EH (cell line): ENCODE measurements at places on chromosomes 2 and 18.

- peak; percentile 47 for DNase-seq
Measured at GRCh38 chr18:24413148-24413547, 13.3 kb upstream of the IMPACT start.

- no peak for DNase-seq
Measured at GRCh38 chr2:210768329-210768910, 212.0 kb downstream of the CPS1 start.

DNA sequence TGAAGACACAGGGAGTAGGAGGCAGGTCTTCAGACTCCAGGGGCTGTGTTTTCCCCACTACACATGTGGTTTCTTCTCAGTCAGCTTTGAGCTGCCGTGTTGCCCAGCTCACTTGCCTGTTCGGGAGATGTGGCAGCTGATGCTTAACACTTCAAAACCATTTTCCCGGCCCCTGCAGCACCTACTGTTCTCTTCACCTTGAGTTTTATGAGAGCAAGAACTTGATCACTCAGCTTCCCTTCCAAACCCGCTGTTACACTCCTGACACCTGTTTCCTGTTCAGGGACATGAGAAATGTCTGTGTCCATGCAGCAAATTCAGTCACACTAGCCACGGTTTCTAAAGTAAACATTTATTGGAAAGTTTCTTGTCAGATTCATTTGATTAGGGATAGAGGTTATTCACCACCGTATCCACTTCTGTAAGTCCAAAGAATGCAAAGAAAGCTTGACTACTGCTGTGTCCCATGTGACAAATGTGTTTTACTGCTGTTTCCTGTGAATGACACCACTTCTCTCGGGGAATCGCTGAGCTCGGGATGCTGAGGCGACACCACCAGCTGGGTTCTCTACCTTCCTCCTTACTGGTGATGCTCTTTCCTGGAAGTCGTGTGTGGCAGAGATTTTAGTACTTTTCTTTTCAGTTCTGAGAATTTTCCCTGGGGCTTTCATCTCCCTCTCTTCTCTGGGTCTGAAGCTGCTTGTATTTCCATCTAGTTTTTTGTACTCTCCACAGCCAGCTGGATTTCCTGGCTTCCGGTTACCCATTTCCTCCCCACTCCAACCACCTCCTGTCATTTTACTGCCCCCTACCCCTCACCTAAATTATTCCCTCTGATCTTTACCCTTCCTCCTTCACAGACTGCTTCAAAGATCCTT, 91.7 kb downstream of the KLF7 start:
- peak; percentile 47 for DNase-seq

- DNase-seq = peak; percentile 73
Measured at GRCh38 chr2:173122936-173123335, 47.3 kb downstream of the MAP3K20 start.

- DNase-seq = no peak
Measured at GRCh38 chr2:100248044-100248330, 74.3 kb downstream of the LONRF2 start.

GRCh38 chr2:100611079-100612029, 48.6 kb downstream of the PDCL3 start:
- no peak for DNase-seq

- DNase-seq = no peak
Measured at GRCh38 chr2:72983500-72984161, 66.3 kb downstream of the EMX1 start.

DNA sequence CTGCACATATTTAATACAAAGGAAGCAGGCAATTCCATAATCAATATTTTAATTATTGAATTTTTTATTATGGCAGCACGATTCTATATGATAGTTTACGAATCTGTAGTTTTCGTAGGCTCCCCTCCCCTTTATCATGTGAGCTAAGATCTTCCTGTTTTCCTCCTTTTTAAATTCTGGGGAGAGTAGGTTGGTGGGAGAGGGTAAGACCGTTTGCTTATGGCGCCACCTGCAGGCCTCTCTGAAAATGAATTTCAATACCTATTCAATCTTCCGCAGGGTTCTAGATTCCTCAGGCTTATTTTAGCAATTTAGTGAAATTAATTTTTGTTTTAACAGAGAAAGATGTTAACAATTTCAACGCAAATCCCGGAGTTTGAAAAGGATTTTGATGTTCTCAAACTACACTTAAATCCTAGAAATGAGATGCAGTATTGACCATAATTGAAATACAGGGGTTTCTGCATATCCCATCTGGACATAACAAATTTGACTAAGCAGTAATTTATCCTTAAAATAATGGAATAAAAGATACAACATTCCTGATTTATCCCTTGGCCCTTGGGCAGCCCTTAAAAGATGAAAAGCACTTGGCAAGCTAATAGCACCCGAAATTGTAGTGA, 12.8 kb upstream of the GBX2 start:
- peak; percentile 78 for DNase-seq

DNA sequence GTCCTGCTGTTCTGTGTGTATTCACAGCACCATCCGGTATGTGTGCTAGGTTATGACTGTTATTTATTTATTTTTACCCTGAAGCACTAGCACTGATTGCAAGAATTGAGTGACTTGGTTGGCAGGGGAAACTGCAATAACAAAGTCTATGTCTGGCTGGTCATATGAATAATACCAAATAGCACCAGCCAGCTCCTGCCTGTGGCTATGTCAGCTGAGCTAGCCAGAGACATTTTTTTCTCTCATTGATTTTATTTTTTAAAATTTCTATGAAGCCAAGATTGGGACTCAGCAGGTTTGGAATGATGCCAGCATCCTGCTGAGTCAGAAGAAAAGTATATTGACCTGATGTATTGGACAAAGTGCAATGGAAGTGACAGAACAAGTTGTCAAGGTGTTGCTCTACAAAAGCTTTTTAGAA, 188.5 kb upstream of the CDH2 start:
- DNase-seq = peak; percentile 13

GRCh38 chr2:241218131-241219029, 29.9 kb downstream of the ANO7 start:
- DNase-seq = peak; percentile 59

GRCh38 chr2:128273469-128274081, 45.1 kb downstream of the HS6ST1 start:
- DNase-seq = no peak

DNA sequence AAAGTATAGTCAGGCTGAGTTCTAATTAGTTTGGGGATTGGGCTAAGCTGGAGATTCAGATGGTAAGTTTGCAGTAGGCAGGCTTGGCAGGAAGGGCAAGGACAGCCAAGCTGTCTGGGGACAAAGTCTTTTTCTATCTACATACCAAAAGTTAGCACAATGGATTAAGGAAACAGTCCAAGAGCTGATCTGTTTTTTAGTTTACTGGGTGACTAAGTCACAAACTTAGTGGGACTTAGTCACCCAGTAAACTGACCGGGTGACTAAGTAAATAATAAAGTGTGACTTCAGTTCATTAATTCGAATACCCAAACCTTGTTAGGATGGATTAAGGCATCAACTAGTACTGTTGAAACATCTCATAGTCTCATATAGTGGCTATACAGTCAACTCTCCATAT, 1386.0 kb upstream of the CELF4 start:
- no peak for DNase-seq

GRCh38 chr2:45114221-45114955, 105.1 kb upstream of the SIX2 start:
- DNase-seq = no peak

DNA sequence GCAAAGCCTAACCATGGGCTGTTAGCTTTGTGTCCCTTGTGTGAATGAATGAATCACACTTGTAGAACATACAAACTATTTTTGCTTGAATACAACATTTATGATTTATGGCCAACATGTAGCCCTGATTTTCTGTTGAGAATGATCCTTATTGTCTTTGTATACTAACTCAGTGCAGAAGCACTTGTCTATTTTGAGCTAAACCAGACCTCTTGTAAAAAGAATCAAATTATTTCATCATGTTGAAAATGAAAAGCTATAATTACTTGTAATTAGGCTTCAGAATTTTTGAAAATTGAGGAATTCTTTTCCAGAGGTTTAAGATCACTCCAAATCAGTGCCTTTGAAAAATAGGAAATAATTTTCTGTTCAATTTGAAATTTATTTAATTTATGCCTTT, 85.9 kb downstream of the ZNF407 start:
- DNase-seq = no peak

DNA sequence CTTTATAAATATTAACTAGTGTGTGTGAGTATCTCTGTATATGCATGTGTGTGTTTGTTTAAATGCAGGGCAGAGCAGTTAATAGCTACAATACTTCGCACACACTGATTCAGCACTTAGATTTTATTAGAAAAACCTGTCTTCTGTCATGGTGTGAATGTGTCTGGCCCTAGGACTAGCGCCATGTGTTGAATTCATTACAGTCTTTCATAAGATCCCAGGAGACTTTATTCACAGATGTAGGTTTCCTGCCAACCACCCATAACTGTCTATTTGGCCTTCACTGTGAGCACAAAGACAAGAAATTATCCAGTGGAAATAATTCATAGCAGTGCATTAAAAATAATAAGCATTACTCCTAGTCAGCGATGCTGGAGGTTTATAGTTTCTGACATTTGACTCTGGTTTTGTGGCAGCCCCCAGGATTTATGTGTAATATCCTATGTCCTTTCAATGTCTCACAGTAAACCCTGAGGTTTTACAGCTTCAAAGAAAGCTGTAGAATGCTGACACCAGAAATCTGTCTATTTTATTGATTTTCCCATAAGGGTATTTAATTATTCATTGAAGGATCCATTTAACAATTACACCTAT, 93.9 kb downstream of the ZNF804A start:
- DNase-seq = no peak

DNA sequence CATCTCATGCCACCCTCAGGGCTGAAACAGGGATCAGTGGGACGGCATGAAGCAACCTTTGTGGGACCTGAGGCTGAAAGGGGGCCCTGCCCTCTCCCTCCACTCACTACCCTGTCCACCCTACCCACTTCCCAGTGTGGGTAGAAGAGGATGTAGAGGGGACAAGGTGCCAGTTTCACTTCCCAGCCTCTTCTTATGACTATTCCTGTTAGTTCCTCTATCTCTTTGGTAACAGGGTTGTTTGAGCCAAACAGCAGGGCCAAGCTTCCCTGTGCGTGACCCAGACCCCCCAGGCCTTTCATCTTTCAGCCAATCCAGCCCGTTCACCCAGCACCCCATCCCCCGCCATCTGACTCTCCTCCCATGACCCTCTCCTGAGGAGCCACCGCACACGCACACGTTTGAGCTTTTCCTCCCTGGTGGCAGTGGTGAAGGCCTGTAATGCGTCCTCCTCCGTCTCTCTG, 82.3 kb downstream of the STPG4 start:
- DNase-seq = no peak

DNA sequence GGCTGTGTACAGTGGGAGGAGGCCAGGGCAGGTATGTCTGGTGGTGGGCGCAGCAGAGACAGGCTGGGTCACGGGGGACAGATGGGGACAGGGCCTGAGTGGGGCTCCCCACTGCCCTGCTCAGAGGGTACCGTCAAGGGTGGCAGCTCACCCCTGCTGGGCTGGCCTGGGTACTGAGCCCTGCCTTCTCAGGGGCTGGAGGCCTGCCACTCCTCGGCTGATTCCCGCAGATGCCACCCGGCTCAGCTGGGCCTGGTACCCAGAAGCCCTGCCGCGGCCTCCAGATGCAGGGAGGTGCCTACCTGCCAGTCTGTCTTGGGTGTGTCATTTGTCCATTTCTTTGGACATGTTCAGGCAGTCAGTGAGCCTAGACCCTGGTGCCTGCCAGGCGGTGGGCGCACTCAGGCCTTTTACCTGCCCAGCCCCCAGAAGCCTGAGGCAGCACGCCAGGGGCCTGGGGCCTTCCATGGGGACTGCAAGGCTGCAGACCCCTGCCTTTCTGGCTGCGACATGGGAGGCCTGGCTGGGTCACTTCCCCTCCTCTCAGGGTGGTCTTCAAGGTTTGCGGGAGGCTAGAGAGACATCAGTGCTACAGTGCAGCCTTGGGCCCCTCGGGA, 3.3 kb downstream of the SNORC start:
- no peak for DNase-seq

GRCh38 chr18:58095655-58096054, 51.6 kb downstream of the NEDD4L start:
- DNase-seq = no peak

GRCh38 chr2:188668017-188668680, 306.0 kb upstream of the COL3A1 start:
- peak; percentile 74 for DNase-seq

DNA sequence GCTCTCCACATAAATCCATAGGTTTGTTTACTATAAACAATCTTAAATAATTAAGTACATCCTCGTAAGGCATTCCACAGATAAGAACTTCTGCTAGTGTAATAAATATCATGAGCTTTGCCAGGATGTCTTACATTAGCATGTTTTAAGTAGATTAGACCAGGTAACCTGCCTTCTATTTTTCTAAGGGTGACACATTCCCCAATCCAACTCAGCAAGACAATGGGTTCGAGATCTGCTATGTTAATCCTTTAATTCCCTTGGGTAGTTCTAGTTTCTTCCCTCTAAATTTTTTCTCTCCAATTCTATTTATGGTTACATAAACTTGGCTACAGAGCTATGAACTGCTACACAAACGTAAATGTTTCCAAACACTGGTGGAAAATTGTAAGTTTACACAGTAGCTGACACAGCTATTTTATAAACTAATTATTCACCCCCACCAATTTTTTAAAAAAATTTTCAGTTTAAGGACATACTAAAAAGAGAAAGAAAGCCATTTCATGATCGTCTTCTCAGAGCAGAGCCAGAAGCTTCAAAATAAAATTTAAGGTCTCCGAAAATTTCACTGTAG, 386.5 kb upstream of the SLC39A10 start:
- no peak for DNase-seq

DNA sequence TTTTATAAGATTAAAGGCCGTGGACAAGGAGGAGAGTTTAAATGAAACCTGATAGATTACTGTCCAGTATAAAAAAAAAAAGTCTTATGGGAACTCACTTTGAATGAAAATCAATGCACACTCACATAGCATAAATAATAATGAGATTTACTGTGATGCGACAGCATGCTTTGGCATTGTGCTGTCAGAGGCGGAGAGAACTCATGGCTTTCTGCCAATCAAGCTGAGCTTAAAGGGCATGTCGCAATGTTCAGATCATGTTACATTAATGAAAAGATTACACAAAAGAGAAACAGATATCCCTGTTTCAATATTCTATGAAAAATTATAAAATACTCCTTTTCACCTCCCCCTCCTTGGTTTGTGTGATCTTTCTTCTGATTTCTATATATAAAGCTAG, 310.8 kb downstream of the ERBB4 start:
- DNase-seq = peak; percentile 71

GRCh38 chr2:14915983-14916382, 283.5 kb downstream of the LRATD1 start:
- no peak for DNase-seq

GRCh38 chr2:1647417-1648240, 96.7 kb downstream of the PXDN start:
- DNase-seq = no peak

- DNase-seq = peak; percentile 62
Measured at GRCh38 chr2:204625135-204625534, 79.9 kb downstream of the PARD3B start.

- DNase-seq = no peak
Measured at GRCh38 chr18:79185648-79186047, 116.5 kb downstream of the ATP9B start.

- no peak for DNase-seq
Measured at GRCh38 chr2:26172189-26172870, 558 bp upstream of the GAREM2 start.
